EL (cell line): ENCODE measurements at places on chromosomes 1 and 21.

- DNase-seq, result no peak
Measured at GRCh38 chr1:116166655-116167054, 55.5 kb downstream of the MAB21L3 start.

GRCh38 chr1:220526294-220526693 is 1.6 kb upstream of the MARK1 start:
- no peak for DNase-seq

DNA sequence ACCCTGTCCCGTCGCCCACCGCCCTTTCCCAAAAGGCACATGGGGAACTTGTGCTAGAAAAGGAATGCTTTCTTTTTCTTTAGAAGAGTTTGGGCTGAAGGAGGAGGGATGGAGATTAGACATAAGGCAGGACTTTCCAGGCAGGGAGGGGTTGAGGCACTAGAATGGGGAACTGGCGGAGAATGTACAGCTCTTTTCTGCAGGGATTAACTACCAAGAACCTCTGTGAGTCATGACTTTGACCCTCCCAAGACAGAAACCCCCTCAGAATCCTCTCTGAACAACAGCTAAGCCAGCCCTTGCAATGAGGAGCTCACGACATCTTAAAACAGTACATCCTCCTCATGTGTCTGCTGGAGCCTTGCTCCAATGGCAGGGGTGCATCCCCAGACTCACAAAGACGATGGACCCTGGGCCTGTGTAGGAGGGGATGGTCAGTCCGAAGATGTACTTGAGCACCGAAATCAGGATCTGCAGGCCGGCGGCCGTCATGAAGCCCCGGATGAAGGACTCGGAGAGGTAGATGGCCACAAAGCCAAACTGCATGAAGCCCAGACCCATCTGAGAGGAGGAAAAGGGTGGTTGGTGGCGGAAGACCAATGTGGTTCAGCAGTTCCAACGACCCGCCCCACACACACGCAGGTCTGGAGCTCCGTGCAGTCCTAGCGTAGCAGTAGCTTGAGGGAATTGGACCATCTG is 13.6 kb downstream of the SLC26A9 start:
- DNase-seq, result no peak

GRCh38 chr1:218502383-218502782 is 157.2 kb downstream of the TGFB2 start:
- DNase-seq, result no peak

GRCh38 chr1:235013512-235013911 is 115.1 kb downstream of the TOMM20 start:
- DNase-seq, result no peak
